ENCODE measurements at places on chromosomes 6 and 20.

DNA sequence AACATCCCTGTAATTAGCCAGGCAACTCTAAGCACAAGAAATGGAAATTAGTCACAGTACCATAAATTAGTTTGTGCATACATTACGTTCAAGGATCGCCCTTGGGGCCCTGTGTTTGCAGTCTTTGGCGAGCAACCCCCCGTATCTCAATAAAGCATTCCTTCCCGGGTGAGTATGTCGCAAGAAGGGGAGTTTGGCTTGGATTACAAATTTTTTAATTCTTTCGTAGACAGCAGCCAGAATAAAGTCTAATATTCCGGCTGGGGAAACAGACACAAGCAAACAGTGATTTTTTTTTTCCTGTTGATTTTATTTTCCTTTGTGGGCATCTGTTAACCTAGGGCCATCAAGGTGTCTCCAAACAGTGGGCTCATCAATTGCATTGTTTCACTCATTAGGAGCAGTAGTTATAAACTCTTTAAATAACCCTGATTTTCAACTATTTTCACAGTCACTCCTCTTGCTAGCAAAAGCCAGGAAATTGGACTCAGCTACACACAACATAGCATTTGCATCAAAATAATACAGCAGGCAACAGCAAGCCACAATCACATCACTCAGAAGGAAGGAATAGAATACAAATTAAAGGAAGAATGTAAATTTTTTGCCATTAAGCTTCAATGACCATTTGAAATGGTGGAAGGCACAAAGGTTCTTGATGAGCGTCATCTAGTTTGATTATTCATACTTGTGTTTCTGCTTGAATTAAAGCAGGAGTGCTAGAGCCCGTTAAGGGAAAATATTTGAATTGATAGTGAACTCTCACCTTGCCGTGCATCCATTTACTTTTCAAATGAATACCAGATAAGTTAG lies 85.3 kb downstream of the LINC00237 start:
- DNase-seq = no peak

DNA sequence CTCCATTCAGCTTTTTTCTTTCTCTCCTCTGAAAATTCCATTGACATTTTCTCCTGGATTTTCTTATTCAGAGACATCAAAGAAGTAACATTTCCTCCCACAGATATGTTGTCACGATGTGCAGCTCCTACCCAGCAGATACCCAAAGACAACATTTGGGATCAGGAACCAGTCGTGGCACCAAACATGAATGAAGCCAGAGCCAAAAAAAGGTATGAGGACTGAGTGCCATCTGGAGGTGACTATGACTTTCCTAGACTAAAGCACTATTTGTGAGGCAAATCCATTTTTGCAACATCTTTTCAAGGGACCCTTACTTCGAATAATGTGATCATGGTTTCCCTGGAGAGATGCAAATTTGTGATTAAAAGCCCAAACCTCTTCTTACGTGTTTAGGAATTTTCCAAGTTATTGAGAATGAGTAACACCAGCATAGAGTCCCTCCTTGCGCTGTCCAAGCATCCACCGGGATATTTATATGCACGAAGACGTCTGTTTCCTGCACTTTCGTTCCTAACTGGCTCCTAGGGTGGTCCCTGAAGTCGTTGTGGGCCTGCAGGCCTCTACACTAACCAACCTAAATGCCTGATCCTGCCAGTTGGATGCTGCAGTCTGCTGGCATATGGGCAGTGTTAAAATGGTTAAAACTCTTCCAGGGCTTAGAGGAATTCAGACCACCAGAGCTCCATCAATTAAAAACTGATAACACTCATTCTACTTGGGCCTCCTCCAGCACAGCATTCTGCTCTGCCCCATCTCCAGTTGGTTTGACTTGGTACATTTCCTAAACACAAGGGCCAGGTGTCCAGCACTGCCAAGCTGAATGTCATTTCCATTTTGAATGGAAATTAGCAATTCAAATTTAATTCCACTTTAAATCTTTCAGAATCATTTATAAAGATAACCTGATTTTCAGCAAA lies 256.6 kb downstream of the C6orf118 start:
- no peak for DNase-seq

- no peak for DNase-seq
Observed at GRCh38 chr6:33746651-33747100, at the start of gene IP6K3. Gene IP6K3 (minus strand): TSS chr6:33746905. CDS start chr6:33735476, 11,429 bp downstream.

GRCh38 chr6:41700463-41701347 lies 34.7 kb downstream of the TFEB start:
- DNase-seq = no peak

DNA sequence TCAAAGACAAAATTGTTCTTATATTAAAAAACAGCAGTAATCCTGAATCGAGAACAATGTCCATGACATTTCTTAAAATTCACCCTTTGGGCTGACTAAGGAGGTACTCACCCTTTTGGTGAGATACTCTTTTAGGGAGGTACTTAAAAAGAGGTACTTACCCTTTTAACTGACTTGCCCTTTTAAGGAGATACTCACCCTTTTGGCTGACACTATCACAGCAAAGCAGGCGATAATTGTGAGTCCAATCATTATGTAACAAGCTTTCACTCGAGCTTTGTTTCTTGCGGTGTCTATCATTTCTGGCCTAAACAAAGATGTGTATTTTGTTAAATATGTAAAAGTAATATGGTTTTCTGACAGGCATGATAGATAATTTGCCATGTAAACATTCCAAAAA lies 3.7 kb downstream of the FAM162B start:
- DNase-seq = no peak

GRCh38 chr6:141874930-141875602 lies 257.7 kb upstream of the GJE1 start:
- no peak for DNase-seq

- DNase-seq = no peak
Observed at GRCh38 chr6:4649728-4650127, 126.5 kb upstream of the CDYL start.

GRCh38 chr6:127496471-127496870 lies 22.7 kb downstream of the MTCL3 start:
- DNase-seq = no peak

DNA sequence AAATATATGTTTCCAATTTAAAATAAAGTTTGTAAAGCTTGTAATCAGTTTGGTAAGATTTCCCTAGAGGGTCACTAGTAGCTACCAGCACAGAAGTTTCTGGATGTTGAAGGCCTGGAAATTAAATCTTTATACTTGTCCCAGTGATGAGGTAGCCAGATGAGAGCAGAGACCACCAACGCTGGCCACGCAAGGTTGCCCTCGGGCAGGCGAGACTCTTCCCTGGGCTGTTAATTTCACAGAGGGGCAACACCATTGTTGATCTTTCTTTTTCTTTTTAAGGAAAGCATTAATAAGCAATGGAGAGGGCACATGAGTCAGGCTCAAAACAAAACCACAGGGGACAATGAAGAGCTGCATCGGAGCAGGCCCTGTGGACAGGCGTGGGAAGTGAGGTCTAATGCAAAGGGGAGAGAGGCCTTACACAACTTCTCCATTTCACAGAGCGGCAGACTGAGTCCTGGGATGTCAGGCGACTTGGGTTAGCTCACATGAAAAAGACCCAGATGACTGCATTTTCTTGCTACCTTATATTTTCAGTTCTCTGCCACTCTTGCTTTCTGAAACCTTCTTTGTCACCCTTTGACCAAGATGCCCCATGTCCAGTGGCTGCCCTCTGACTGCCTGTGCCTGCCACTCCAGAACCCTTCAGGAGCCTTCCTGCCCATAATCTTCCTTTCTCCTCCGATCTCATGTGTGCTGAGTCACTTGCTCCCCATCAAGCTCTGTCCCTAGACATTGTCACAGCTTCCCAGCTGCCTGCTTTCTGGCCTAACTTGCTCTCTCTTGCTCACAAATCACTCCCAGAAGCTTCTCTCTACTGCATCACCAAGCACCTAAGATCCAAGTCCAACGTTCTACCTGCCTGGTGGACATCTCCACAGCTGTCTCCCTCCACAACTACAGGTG lies 107.7 kb upstream of the CDYL start:
- no peak for DNase-seq

- no peak for DNase-seq
Observed at GRCh38 chr6:56289721-56290120, 42.3 kb upstream of the COL21A1 start.

- DNase-seq = no peak
Observed at GRCh38 chr20:62682912-62683517, 25.6 kb upstream of the NTSR1 start.

DNA sequence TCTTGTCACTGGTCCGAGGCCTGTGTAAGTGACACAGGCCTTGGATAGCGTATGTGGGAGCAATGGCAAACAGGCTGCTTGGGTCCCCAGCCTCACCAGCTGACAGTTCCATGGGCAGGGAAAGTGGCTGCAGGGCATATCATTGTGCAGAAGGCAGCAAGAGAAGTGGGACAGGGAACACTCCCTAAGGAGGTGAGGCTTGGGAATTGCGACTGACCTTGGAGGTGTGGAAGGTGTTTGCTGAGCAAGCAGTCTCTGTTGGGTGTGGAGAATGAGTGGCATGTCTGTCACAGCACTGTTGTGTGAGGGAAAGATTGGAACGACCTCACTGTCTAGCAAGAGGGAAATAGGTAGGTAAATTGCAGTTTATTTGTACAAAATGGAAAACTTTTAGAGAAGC lies 16.8 kb downstream of the POFUT1 start:
- DNase-seq = no peak

- DNase-seq = no peak
Observed at GRCh38 chr6:47162231-47162630, 120.1 kb upstream of the ADGRF1 start.

- DNase-seq = no peak
Observed at GRCh38 chr20:63539441-63540370, 2.5 kb upstream of the PTK6 start.

DNA sequence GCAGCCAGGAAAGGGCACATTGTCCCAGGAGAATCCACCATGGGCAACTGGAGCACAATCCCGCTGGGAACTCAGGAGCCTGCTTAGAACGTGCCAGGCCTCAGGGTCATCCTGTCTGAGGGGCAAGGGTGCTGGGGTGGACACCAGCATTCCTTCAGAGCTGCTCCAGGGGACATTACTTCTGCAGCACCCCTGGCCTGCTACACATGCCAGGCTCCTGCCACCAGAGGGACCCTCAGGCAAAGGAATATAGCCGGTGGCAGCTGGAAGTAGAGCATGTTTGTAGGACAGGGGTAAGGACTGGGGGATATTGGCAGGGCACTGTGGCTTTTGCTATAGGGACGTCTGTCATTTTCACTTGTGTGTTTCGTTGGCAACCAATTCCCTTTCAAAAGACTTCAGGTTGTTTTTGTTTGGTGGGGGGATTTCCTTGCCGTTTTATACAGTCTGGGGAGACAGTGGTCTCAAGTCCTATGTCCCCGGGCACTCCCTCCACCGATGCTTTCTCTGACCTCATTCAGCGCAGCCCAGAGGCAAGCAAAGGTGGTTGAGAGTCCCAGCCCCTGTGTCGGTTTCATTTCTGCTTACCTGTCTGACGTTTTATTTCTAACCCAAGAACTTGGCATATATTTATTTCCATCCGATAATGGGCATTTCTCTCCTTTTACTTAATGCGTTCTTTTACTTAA lies 130.8 kb downstream of the JPH2 start:
- DNase-seq = peak; percentile 39

DNA sequence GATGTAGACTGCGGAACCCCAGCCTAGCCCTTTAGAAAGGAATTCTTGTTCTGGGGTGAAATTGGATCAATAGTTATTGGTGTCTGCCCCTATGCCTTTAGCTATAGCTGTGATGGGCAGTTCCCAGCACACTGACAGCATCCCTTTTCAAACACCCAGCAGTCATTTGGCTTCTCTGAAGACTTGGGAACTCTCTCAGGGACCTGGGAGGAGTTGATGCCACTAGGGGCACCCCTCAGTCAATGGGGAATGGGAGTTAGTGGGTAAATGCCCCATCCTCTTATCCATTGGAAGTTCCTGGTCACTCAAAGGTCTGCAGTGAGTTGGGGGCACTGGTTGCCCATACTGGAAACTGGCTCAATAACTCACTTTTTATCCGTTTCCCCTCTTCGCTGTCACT lies 31.6 kb upstream of the CSNK2A1 start:
- no peak for DNase-seq

DNA sequence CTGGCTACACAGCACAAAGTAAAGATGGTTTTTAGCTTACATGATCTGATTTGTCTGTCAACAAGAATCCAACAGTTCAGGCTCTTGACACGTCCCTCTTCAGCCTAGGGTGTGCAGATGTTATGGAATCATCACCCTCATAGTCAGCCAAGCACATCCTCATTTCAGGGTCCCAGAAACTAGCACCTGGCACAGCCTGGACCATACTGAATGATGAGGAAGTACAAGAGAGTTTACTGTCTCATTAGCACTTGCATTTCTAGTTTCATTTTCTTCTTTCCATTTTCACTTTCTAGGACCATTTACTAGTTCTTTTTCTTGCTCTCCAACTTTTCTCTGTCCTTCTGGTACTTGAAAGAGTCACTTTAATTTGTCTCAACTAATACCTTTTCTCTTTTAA lies 6.5 kb downstream of the RIPOR2 start:
- DNase-seq = peak; percentile 46

- DNase-seq = no peak
Observed at GRCh38 chr6:129842881-129843409, 18.2 kb downstream of the TMEM244 start.

DNA sequence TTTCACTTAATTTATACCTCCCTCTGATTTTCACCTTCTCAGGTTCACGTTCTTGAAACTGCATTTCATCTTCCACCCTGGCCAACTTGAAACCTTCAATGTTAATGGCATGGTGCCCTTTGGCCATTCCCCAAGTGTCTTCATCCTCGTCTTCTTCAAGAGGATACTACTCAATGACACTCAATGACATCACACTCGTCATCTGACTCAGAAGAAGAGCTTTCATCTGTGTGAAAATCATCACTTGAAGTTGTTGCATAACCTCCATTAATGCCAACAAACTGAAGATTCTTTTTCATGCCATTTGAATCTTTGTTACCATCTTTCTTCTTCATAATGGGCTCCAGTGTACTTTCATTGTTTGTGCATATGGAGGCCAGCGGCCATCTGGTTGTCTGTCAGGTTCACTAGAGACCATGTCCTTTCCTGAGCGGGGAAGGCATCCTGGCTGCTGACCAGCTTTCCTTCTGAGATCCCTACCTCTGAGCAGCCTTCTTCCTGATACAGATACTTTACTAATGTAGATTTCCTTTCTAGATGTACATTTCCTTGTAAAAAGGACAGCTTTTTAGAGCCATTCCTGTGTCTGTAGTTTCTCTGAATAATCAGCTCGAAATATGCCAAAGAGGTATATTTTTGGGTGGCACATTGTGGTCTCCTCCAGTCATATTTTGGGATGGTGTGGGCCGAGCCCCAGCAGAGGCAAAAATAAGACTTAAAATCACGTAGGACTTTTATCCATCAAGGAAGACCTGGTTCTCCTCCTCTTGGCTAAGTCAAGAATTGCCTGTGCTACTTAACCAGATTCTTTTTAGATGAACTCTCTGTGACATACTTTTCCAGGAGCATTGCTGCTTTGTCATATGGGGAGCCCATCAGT lies 21.3 kb downstream of the TRMT6 start:
- DNase-seq = no peak

- peak; percentile 78 for DNase-seq
Observed at GRCh38 chr6:157274471-157275226, 48.7 kb downstream of the TMEM242 start.

All from stimulated activated CD4-positive, alpha-beta T cell treated with anti-CD3 and anti-CD28 coated beads, Interleukin-4, amount 100 ng/mL, for 24 hours (primary cell).